Activated CD4-positive, alpha-beta T cell treated with anti-CD3 and anti-CD28 coated beads for 4 hours (primary cell): ENCODE measurements at places on chromosomes 5 and 9.
A peak's percentile ranks its signal among the peaks of the same experiment; 100 is the strongest.

- no peak for DNase-seq
Observed at GRCh38 chr5:40734986-40735385, 20.8 kb downstream of the TTC33 start.

- DNase-seq, result no peak
Observed at GRCh38 chr9:71638627-71639026, 129.7 kb downstream of the CEMIP2 start.

DNA sequence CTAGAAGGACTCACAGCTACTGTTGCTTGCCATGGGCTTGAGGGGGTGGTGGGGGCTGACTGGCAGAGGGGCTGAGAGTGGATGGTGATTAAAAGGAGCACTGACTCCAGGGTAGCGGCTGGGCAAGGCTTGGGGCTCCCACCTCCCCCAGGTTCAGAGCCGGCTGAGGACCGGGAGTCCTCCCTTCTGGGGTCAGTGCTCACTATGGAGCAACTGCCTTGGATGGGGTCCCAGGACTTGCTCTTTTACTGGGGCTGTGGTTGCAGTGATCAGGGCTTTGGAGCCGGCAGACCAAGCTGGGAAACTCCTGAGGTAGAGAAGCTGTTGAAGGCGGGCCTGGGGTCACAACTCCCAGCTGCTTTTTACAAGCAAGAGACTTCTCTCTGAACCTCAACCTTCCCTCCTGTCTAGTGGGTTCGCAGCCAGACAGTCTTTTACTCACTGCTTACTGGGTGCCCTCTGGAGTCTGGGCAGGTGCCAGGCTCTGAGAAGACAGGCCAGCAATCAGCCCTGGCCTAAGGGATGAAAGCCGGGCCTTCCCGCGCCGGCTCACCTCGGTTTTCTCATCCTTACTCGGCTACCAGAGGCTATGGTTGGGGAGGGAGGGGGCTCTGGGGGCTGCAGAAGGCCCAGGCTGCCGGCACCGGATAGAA lies 795 bp upstream of the ASS1 start:
- DNase-seq, result no peak

- no peak for DNase-seq
Observed at GRCh38 chr5:138955013-138955660, 80.0 kb upstream of the LRRTM2 start.

DNA sequence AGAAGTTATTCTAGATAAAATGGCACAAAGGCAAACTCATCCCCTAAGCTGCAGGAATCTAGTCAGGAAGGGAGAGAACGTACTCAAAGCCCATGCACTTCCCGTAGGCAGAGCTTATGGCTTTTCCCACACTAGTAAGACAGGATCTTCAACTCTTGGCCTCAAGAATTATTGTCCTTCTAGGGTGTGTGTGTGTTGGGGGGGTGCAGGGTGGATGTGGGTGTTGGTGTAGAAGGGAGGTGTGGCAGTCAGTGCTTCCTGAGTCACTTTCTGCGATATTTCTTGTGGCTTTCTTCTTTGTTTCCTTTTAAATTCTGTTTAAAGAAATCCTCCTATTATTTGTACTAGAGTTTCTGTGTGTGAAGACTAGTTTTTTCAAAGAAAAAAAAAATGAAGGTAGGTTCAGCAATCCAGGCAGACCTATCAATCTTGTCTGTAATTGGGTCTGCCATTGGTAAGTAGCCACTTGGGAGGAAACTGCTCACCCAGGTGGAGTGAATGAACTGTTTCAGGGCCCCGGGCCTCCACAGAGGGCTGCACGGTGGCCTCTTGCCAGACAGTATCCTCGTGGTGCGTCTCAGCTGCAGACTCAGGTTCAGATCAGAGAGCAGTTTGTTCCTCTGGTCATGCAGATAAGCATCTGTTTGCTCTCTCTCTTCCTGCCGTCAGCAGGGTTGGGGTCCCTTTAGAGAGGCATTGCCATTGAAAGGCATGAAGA lies 131.9 kb downstream of the NPR3 start:
- no peak for DNase-seq

DNA sequence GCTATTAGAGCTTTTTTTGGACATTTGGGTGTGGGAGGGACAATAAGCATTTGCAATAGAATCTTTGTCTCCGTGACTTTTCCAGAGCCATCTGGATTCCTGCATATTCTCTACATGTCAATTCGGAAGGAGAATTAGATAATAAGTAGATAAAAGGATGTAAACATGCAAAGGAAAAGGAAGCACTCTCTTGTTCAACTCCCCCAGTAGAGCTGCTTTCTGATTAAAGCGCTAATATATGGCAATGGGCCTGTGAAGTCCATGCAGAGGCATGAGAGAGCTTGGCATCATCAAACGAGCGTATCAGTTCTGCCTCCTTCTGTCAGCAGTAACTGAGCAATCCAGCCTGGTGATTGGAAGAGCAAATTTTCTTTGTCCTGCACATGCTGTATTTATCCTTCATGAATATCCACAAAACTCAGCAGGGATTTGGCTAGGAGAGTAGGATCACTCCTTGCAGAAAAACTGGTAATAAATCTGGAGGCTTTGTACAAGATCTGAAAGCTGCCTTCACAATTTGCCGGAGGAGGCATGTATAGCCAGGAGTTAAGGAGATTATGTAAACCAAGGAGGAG lies 1752.9 kb downstream of the MAT2B start:
- no peak for DNase-seq

- no peak for DNase-seq
Observed at GRCh38 chr9:132742821-132743311, 72.6 kb downstream of the GTF3C4 start.

GRCh38 chr9:31702957-31703356 lies 681.5 kb upstream of the ACO1 start:
- no peak for DNase-seq

GRCh38 chr9:125674981-125675973 lies 31.7 kb downstream of the MAPKAP1 start:
- no peak for DNase-seq

DNA sequence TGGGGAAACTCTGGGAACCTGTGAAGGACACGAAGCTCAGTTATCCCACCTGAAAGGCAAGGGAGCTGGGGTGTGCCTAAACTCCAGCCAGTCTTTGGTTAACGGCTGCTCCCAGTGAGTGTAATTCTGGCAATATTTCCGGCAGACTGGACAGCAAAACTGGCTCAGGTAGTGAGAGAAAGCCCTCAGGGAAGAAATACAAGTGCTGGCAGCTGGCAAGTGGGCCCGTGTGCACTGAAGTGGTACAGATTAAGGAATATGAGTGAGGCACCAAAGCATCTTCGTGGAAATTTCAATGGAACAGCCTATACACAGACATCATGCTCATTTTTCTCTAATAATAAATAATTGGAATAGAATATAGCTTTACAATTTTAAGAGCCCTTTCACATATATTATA lies 56.2 kb downstream of the ABHD17B start:
- DNase-seq, result no peak

- DNase-seq, result no peak
Observed at GRCh38 chr5:73638344-73639095, 12.5 kb downstream of the ARHGEF28 start.

DNA sequence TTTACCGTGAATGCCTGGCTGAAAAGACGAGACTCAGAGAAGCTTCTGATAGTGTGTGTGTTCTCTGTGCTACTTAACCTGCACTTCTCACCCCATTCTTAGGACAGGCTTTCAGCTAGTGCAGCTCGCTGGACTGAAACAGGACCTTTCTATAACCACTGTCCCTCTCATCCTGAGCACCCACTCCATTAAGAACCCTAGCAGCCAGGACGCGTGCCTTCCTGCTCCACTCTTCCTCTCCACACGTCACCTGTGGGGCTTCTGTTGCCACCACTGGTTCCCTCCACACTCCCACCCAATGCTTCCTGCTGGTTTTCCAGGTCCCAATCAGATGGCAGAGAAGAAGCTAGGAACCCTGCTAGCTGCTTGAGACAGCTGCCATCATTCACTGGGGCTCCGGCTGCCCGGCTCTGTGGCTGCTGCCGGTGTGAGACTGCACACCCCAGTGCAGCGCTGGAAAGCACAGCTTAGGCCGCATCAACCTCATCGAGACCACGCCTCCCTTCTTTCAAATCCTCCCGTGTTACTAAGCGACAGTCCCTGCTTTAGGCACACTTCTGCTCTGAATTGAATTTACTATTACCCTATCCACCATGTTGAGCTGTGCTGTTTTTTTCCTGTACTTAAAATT lies 44.0 kb downstream of the RNF130 start:
- DNase-seq, result no peak

DNA sequence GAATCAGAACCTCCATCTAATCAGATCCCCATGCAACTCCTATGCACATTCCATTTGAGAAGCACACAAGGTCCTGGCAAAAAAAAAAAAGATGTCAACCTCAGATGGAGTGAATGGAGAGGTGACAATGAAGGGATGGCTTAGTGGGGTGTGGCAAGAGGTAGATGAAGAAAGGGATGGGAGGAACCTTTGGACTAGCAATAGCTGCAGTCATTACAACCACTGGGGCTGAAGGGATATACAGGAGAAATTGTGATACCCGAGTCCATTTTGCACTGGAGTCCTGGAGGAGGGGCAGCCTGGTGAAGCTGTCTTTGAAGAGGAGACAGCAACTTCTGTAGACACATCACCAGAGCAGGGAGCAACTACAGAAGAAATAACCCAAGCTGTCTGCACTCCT lies 219.6 kb downstream of the ENC1 start:
- DNase-seq, result no peak

DNA sequence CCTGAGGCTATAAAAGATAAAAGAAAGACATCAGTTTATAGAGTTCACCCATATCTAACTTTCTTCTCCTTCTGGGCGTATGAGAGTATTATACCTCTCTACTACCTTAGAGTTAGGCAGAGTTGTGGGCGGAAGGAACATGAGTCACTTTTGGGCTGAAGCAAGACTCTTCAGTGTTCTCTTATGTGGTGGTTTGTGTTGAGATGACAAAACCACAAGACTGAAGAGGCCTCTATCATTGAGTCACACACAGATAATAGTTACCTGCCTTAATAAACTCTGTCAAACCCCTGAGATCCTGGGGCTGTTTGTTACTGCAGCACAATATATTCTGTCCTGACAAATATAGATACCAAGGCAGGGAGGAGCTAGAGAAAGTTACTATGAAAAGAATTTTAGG lies 184.2 kb downstream of the EFNA5 start:
- peak; percentile 9 for DNase-seq

GRCh38 chr5:53944981-53945380 lies 365.4 kb downstream of the ARL15 start:
- no peak for DNase-seq

DNA sequence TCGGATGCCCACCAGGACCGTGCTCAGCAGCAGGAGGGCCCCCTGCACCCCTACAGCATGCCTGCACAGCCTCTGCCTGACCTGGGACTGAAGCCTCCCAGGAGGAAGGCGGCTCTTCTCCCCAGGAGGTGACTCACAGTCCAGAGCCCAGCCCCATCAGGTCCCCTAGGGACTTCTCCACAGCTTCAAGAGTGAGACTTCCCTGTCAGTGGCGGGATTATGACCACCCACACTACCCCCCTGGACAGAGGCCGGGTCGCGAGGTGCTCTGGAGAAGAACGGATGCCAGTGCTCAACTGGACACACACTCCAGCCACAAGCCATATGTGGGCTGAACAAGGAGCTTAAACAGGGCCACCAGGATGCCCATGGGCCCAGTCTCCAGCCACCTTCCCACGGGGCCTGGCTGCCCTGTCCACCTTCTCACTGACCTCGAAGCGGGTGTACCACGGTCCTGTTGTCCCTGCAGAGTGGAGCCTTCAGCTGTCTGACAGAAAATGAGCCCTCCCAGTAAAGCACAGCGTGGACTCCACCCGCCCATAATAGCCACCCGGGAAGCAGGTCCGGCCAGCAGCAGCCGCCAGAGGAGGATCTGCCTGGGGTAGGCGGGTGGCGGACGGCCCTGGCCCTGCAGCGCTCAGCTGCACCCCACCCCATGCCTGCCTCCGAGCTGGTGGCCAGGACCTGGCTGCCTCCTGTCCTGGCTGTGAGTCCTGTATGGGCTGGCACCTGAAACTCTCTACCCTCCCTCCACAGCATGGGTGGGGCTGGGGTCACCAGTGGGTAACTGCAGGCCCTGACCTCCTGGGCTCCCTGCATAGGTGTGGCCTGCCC lies 54.7 kb downstream of the SEMA4D start:
- DNase-seq, result no peak

- no peak for DNase-seq
Observed at GRCh38 chr5:87190687-87191086, 77.0 kb upstream of the RASA1 start.

GRCh38 chr5:58499941-58500340 lies 8.7 kb downstream of the GAPT start:
- no peak for DNase-seq

DNA sequence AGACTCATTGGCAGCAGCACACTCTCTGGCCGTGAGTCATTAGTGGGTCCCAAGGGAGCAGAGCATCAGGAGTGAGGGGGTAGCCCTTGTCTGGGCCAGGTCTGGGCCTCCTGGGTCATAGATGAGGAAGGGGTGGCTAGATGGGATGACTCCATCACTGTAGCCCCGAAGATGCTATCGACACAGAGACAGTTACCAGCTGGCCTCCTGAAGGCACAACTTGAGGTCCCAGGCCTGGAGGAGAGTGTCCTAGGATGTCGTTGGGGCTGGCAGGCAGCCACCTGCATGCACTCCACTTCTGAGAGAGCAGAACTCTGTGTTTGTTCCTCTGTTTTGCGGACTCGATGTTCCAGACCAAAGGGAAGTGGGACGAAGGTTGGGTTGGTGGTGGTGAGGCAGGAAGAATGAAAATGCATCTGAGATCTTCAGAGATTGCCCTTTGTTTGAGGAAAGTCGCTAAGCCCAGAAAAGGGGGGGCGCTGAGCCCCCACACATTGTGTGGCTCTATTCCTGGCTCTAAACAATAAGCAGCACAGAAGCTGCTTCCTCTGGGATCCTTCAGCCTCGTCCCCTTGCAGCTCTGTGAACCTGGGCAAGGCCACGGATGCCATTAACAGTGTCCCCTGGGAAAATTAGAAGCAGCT lies 4.7 kb downstream of the BTNL9 start:
- DNase-seq, result no peak

DNA sequence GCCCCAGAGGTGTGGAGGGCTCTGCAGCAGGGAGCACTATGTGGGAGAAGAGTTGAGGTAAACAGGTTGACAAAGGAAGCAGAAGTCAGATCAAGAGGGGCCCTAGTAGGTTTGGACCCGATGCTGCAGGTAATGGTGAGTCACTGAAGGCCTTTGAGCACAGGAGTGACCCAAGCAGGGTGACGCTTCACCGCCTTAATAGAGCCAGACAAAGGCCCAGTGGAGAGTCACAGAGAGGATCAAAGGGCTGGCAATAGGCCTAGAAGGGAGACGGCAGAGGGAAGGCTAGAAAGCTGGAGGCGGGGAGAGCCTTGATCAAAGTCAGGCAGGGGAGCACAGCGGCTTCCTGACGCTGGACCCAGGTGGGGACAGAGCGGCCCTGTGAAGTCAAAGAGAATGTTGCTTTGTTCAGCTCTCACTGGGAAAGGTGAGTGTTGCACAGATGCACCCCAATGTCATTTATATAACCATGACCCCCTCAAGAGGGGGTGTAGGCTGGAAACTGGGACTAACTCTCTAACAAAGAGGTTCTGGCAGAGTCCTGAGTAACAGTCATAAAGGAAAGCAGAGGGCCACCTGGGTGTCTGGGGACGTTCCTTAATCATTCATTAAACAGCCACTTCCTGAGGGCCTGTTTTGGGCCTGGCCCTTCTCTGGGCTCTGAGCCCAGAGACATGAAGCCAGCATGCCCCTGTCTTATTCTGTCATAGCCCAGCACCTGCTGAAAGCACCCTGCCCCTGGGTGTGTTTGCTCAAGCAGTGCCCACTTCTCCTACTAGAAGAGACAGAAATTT lies 9.8 kb upstream of the CPLX2 start:
- DNase-seq, result no peak

- DNase-seq, result no peak
Observed at GRCh38 chr5:158463188-158463587, 604.2 kb upstream of the CLINT1 start.
